NCI-H774 (cell line): ENCODE measurements at places on chromosomes 16 and 17.

- DNase-seq, result no peak
Observed at GRCh38 chr17:37792787-37793186, 47.9 kb upstream of the HNF1B start.

GRCh38 chr16:3276679-3277078 is 6.6 kb upstream of the ZNF263 start:
- no peak for DNase-seq

DNA sequence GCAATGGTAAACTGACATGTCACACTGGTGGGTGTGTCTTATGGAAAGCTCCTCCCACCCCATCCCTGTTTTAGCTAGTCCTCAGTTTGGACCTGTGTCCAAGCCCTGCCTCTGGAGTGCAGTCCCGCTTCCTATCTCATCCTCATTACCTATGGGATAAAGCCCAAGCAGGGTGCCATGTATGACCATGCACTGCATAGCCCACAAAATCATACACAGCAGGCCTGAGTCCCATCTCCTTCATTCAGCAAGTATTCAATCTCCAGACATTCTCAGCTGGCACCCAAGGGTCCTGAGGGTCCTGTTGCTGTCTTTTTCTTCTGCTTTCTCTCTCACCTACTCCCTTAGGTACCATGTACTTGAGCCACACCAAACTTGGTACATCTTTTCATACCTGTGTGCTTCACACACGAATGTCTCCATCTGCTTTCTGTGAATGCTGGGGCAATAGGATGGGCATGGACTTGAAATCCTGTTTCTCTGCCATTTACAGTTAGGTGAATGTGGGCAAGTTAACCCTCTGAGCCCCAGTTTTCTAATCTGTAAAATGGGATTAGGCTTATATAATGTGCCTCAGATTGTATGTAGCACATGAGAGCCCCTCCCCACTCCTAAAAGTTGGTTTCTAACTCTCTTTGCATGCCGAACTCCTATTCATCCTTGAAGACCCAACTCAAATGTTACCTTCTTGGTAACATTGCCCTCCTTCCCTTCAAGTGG is 28.5 kb downstream of the TNS4 start:
- no peak for DNase-seq

- DNase-seq, result no peak
Observed at GRCh38 chr17:59683283-59683682, 23.9 kb downstream of the PTRH2 start.

DNA sequence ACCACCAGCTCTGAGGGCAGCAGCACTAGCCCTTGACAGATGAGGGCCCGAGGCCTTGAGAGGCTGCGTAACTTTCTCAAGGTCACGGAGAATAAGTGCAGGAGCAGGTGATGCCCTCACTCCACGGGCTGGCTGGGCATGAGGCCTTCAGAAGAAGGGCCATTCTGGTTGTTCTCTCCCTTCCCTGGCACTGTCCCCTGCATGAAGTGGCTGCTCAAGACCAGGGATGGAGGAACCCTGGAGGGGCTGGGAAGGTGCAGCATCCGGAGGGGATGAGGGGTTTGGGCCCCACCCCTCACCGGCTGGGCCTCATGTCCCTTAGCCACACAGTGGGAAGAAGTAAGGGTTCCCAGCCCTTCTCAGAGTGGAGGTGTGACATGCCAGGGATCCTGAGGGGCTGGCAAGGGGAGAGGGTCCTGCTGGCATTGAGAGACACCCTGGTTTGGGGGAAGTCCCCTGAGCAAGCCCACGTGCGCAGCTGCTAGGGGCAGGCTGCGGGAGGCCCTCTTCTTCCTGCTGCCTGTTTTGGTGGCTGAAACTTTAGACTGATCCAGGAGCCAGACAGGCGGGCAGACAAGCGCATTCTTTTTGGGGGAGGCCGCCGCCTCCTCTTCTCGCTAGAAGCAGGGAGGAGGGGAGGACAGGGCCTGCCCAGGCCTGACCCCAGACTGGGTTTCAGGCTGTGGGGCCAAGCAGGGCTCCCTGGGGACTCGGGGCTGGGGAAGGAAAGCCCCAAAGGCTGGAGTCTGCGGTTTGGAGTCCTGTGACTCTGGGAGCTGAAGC is 74.0 kb downstream of the N4BP1 start:
- no peak for DNase-seq

GRCh38 chr17:79156463-79157095 is 82.0 kb downstream of the ENGASE start:
- DNase-seq, result no peak

GRCh38 chr17:79877041-79877440 is 37.8 kb upstream of the CBX4 start:
- DNase-seq, result no peak

- no peak for DNase-seq
Observed at GRCh38 chr16:16102738-16103137, 120.6 kb downstream of the ABCC6 start.

DNA sequence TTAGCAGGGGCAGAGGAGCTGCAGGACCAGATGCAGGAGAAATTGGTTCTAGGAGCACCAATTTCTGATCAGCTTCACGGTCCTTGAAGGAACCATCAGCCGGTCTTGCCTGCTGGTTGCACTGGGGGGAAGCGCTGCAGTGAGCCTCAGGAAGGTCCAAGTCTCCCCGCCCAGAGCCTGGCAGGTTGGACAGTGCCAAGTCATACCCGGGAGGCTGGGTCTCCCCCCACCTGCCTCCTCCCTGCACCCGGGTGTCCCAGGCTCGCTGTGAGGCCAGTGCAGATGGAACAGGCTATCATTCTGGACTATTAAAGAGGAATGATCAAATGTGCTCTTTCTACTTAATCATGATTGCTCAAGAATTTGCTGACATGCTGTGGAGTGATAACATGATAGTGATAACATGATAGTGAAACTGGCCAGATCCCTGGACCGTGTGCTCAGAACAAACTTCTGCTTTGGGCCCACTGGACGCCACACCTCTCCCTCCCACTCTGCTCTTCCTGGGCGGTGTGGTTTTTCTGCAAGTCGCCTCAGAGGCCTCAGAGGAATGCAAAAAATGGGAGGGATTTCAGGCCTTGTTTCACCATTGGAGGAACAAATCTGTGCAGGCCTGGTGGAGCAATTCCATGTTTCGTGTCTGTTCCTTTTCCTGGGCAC is 236.0 kb downstream of the IRF8 start:
- no peak for DNase-seq

GRCh38 chr17:56785405-56785804 is 48.3 kb downstream of the C17orf67 start:
- no peak for DNase-seq
